ENCODE measurements at places on chromosomes 16 and 17.

GRCh38 chr17:17999364-18000029 lies 26.8 kb downstream of the DRC3 start:
- DNase-seq: no peak

DNA sequence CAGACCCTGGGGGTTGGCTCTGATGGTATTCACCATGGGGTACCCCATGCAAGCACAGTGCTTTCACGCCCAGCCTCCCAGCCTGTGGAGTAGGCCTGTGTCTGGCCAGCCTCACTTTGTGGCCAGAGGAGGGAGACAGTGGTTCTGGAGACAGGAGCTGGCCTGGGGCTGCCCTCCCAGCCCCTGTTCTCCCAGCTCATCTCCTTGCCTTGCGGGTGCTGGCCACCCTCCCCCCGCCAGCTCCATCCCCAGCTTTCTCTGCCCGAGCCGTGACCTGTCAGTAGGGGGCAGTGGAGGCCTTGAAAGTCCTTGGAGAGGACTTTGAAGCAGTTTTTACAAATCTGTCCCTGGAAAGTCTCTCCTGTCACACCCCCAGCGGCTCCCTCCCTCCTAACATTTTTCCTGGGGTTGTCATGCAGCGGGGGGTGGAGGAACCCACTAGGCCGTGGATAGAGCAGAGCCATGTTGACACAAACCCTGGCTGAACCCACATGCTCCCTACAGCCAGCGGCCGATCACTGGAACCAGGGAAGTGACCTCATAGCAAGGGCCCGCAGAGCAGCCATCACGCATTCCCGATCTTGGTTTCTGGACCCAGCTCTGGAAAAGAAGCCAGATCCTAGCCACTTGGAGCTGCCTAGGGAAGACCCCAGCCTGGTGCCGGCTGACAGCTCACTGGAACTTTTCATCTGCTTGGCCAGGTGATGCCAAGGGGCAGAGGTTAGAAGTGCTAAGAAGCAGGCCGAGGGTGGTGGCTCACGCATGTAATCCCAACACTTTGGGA lies 289.4 kb downstream of the SEC14L1 start:
- peak; percentile 95 for DNase-seq

DNA sequence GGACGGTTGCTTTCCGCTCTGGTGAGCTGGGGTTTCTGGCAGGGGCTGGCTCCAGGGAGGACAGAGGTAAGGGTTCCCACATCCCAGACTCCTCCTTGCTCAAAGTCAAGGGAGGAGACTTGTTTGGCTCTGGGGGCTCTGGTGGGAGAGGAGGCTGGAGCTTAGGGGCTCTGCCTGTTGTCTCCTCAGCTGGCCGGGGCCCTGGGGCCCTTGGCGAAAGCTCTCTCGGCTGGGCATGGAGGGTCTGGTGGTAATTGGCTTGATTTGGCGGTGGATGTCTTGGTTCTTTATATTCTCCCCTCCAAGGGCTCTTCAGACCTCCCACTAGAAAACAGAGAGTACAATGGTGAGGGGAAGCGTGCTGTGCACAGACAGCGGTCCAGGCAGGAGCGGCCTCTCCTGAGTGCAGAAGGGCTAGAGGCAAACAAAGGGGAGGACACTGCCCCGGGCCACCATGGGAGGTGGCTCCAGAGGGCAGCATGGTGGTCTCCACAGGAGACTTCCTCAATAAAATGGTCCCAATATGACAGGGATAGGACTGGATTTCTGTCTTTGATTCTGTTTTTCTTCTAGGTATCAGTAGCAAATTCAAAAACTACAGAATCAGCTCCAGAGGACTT lies 5.7 kb upstream of the SPATA32 start:
- DNase-seq: no peak

GRCh38 chr17:67139784-67140665 lies 95.7 kb downstream of the CACNG1 start:
- peak; percentile 30 for DNase-seq

DNA sequence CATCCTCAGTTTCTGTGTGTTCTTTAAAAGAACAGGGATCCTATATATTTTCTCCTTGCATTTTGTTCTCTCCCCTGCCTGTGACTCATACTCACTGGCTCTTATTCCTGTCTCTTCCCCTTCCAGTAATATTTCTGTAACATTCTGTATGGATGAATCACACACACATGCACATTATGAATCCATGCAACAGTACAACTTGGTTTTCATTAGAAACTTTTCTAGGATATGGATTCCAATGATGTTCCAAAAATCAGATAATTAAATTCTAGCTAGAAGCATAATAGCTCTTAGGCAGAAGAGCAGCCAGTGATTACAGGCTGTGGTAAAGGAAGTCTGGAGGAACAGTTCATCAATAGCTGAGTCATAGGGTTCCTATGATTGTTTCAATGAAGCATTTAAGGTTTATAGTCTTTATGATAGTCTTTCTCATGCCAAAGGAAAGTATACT lies 119.6 kb upstream of the PMFBP1 start:
- DNase-seq: no peak

GRCh38 chr16:26295625-26296304 lies 604.0 kb downstream of the HS3ST4 start:
- DNase-seq: no peak

DNA sequence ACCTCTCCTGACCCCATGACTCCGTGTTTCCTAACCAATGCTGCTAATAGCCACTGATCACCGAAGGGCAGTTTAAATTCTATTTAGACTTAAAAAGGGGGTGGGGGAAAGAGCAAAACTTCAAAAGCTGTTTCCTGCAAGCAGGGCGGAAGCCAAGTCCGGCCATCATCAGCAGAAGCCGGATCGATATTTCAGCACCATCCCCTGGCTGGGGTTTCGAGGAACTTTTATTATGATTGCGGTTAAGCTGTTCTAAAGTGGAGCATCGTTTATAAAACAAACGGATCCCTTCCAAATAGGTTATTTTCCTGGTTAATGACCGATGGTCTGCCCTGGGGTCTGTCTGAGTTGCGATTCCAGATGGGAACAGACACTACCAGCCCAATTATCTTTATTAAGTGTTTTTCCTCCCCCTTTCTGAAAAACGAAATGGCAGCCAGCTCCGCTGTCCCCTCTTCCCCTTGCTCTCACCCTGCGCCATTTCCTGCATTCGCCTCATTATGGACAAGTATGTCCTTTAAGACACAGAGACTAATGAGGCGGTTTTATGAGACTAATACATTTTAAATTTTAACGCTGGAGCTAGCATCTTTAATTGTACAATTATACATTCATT lies 76.1 kb upstream of the IRX3 start:
- DNase-seq: no peak

DNA sequence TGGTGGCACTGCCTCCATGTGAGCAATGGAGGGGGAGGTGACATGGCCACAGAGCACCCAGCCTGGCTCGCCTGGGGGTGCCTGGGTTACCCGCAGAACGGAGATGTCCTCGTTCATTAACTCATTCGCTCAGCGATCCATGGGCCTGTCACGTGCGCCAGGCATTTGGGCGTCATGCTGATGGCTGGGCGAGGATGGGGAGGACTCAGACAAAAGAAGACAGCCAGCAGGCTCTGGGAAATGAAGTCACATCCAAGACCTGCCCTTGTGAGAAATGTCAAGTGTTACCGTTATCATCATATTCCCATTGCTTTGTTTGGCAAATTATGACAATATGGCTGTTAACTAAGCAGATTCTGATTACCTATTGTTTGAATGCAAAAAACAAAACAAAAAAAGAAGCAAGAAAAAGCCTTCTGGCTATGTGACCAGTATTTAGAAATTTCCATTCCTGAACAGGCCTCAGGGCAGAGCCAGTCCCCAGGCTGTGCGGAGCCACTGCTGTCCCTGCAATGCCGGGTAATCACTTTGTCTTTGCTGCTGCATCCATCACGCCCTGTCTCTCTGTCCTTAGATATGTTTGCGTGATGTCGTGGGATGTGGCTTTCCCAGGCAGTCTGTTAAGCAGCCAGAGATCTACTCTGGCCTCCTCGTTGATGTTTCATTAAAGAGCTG lies 57.9 kb downstream of the CMIP start:
- DNase-seq: no peak

- DNase-seq: peak; percentile 59
Observed at GRCh38 chr17:76383546-76384221, 725 bp upstream of the SPHK1 start.

- DNase-seq: no peak
Observed at GRCh38 chr16:54359081-54359480, 72.5 kb upstream of the IRX3 start.
